Activated CD4-positive, alpha-beta T cell treated with anti-CD3 and anti-CD28 coated beads, Interleukin-2, amount 10 ng/mL, durations not matched to agents 7 days and 5 days (primary cell): ENCODE measurements at places on chromosomes 4 and X. TPM values are rescaled to one million over a fixed set of nuclear protein-coding genes. Genes with fewer than 3 reads are reported as not detected.

DNA sequence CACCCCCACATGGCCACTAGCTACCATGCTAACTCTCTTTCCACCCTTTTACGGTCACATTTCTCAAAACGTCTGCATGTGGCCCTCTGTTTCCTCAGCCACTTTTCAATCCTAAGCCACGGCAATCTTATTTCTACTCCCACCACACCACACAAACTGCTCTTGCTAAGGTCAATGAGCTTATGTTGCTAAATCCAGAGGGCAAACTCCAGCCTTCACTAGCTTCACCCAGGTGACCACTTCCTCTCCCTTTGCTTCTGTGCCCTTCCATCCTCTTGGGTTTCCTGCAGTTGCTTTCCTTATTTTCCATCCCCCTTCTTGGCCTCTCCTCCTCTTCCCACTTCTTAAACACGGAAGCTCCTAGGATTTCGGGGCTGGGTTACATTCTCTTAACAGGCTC is 16.5 kb downstream of the CETN2 start:
- DNase-seq = no peak

DNA sequence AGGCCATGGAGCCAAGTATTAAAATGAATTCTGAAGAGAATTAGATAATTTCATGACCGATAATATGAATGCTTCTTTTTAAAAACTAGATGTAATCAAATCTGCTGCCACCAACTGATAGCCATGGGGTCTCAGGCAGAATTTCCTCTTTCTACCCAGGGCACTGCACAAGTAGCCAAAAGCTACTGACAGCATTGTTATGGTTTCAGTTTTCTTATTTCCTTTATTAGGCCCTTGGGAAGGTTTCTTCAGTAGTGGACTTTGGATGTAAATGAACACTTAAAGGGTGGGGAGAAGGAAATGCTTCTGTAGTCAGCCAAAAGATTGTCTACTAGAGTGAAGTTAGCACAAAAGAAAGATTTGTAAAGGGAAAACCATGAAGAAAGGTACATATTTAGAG is 686.0 kb downstream of the ADGRL3 start:
- DNase-seq = no peak

GRCh38 chrX:47245156-47245555 is 12.3 kb downstream of the USP11 start:
- no peak for DNase-seq

GRCh38 chr4:82988323-82988832 is 22.2 kb downstream of the LIN54 start:
- DNase-seq = no peak

- DNase-seq = peak; percentile 60
These were observed 71.8 kb downstream of the NBDY start for GRCh38 chrX:56800801-56801200.

GRCh38 chr4:74197080-74197479 is 39.2 kb downstream of the MTHFD2L start:
- DNase-seq = no peak

DNA sequence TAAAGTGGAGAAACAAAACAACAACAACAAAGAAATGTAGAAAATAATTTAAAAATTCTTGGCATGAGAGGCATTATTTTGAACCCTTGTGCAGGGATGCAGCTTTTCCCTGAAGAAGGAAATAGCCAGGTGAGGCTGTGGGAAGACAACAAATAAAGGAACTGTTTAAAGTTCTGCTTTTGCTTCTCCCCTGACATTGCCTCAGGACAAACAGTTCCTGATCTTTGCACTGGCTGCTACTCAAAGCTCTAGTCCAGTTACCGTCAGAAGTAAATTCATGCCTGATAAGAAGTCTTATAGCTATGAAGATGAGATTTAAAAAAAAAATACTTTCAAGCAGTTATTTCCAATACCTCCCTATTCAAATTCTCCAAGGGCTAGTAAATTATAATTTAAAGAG is 233.8 kb downstream of the IL15 start:
- DNase-seq = no peak

- no peak for DNase-seq
These were observed 32.5 kb downstream of the DLG3 start for GRCh38 chrX:70476934-70477733.

DNA sequence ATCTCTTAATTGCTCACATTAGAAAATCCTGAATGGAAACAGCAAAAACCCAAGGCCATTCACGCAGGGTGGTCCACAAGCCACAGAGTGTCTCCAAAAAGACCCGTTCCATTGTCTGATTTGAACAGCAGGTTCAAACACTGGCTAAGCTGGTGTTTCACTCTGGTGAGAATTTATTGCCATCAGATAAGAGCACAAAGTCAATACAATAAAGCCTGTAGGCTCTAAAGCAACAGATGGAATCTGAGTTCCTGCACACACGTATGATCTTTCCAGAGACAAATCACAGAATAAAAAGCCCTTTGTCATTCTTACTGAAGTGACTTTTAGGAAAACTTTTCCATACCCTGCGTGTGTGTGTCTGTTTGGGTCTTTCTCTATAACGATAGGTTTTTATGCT is 5.1 kb upstream of the SFRP2 start:
- DNase-seq = no peak

MAOA gene
- 0.10 TPM for total RNA-seq

DNA sequence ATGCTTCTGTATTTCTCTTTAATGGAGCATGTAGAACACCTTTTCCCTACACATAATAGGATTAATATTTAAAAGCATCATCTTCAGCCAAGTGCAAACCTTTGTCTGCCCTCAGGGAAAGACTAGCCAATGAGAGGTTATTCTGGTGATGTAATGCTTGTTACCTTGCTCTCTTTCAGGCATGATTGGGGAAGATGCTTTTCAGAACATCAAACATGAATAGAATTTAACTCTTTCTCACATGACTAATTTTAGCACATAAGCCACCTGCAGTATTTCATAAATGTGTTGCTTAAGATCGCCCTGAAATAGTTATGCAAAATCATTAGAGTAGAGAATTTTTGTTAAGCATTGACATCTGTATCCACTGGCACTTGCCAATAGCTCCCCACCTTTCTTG is 10.7 kb upstream of the EPGN start:
- DNase-seq = no peak

DNA sequence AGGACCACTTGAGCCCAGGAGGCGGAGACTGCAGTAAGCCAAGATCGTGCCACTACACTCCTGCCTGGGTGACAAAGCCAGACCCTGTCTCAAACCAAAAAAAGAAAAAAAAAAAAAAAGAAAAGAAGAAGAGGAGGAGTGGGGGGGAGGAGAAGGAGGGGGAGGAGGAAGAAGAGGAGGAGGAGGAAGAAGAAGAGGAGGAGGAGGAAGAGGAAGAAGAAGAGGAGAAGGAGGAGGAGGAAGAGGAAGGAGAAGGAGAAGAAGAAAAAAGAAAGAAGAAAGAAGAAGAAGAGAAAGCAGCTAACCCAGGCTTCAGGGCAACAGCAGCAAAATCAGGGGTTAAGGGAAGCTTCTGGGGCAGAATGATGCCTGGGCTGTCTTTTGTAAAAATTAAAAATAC is 27.5 kb downstream of the VMA21 start:
- DNase-seq = no peak

- DNase-seq = no peak
These were observed 97.6 kb upstream of the IRS4 start for GRCh38 chrX:108833993-108834392.

NPY5R gene
- total RNA-seq = not detected

DNA sequence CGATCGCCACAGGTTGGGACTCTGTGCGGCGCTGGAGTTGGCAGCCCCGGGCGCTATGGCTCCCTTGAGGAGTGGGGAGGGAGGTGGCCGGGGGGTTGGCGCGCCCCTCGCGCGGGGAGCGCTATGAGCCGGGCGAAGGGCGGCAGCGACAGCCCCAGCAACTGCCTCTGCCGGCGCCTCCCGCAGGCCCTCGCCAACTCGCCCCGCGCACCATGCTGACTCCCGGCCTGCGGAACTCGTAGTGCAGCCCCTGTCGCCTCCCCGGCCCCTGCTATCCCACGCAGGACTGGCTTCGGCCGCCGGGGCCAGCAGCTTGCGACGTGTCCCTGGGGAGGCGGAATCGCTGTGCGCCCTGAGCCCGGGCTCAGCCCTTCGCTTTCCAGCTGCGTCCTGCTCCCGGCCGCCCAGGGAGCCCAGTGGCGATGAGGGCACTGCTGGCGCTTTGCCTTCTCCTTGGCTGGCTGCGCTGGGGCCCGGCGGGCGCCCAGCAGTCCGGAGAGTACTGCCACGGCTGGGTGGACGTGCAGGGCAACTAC is 415 bp downstream of the SHISA3 start:
- DNase-seq = no peak

- no peak for DNase-seq
These were observed 120.4 kb downstream of the PARM1 start for GRCh38 chr4:75053352-75053751.

GRCh38 chrX:111876646-111877045 is 665 bp downstream of the TRPC5OS start:
- no peak for DNase-seq

NHS gene
- total RNA-seq = 1.2 TPM

- DNase-seq = no peak
These were observed 2182.5 kb upstream of the AGA start for GRCh38 chr4:179624768-179625181.

- no peak for DNase-seq
These were observed 124.1 kb downstream of the SPCS3 start for GRCh38 chr4:176443646-176444409.

TKTL2 gene
- not detected for total RNA-seq

ZCCHC4 gene
- total RNA-seq = 10.3 TPM

CCSER1 gene
- not detected for total RNA-seq

RPL10 gene
- total RNA-seq = 2,727 TPM

CDKL2 gene
- total RNA-seq = 0.74 TPM

GRCh38 chrX:65745427-65745826 is 78.0 kb downstream of the MSN start:
- DNase-seq = peak; percentile 17

DNA sequence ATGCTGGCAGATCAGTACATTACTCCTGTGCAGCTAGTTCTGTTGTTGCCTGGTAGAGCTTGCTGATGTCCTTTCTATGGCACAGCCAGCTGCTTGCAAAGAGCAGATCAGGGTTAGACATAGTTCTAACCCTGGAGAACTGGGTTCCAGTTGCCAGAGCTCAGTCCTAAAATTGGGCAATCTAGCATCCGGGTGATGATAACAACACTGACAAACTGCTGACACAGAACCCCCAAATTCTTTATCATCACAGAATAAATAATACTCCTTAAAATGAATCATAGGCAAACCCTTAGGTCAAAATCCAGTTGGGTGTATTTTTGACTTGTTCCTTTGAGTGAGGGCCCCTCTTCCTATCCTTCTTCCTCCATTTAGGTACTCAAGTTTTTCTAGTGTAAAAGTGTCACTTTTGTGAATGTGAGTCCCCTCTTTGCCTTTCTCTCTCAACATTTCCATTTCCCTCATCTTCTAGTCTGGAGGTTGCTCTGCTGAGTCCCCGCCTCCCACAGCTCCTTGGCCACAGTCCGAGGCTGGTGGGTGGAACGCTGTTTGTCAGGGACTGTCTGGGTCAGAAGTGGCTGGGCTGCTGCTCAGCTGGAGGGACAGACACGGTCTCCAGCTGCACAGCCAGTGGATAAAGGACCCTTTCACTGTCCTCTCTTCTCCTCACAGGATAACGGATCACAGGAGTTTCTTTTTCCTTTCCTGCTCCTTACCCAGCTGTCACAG is 93.6 kb upstream of the RASGEF1B start:
- no peak for DNase-seq

GRCh38 chr4:89307446-89308160 is at the start of gene GPRIN3:
GPRIN3 (minus strand) TSS chr4:89307800; CDS start chr4:89250110, 57,690 bp downstream.
- peak; percentile 61 for DNase-seq

RPS6KA6 gene
- total RNA-seq = not detected

- DNase-seq = no peak
These were observed 34.8 kb downstream of the PJA1 start for GRCh38 chrX:69130439-69130838.

BCORL1 gene
- 4.0 TPM for total RNA-seq

GRCh38 chr4:18250564-18250963 is 229.0 kb upstream of the LCORL start:
- no peak for DNase-seq

- no peak for DNase-seq
These were observed 12.3 kb upstream of the NAA11 start for GRCh38 chr4:79338148-79338547.

- DNase-seq = no peak
These were observed 182.0 kb downstream of the ARHGAP24 start for GRCh38 chr4:85656759-85657505.

SUPT20HL1 gene
- not detected for total RNA-seq

DNA sequence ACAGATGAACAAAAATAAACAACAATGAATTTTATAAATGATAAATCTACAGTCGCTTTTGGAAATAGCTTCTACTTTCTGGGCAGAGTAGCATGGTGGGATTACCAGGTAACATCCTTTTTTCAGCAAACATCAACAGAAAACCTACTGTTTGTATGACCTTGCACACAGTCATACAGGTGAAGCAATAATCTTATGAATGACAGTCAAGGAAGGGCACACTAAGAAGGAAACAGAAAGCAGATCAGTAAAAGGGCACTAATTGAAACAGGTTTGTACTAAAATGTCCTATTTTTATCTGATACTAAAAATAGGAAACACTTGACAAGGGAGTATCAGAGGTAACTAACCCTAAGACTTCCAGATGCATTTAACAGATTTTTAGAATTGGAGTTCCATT is 108.9 kb downstream of the DLG3 start:
- DNase-seq = no peak

GRCh38 chrX:28752330-28752729 is 165.1 kb downstream of the IL1RAPL1 start:
- DNase-seq = no peak

EGF gene
- not detected for total RNA-seq

ETNPPL gene
- not detected for total RNA-seq

DNA sequence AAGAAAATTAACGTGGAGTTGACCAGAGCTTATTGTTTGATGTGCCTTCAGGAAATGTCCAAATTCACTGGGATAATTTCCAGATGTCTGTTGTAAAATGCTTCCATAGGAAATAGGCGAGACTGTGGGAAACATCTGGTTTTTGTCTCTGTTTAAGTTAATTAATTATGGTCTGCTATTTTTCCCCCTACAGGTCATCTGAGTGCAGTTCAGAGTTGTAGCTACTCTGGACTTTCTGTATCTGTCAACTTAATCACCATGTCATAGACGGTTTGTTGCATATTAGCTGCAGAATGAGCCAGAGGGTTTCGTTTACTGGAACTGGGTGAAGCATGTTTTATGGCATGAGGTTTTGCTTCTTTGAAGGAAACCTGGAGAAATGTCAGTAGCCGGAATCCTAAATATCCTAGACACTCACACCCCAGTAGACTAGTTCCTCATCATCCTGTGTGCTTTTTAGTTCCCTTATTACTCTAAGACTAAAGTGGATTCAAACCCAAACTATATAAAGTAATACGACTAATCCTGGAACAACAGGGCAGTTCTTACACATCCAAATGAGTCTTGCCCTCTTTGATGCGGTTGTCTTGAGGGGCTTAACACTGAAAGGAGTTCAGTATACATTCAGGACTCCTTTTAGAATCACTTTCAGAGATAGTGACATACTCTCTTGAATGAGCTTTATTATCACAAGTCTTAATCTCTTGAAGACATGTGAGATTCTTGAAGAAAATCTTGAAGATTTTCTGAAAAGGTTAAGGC is 62.5 kb downstream of the PPEF1 start:
- DNase-seq = no peak

DNA sequence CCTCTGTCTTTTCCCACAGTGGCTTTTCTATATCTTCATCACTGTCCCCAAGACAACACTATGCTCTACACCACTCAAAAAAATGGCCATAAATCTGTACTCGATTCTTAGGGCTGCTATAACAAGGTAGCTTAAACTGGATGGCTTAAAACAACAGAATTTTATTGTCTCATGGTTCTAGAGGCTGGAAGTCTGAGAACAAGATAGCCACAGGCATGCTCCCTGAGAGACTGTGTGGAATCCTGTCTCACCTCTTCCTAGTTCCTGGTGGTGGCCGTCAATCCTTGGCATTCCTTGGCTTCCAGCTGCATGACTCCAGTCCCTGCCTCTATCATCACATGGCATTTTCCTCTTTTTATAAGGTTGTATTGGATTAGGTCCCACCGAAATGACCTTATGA is 70.7 kb upstream of the DCLK2 start:
- no peak for DNase-seq
